ENCODE measurements at places on chromosomes 5 and 9. TPM values are rescaled to one million over a fixed set of nuclear protein-coding genes. Genes with fewer than 3 reads are reported as not detected.

GRCh38 chr9:10700915-10701314 lies 88.1 kb upstream of the PTPRD start:
- DNase-seq, result no peak

GRCh38 chr9:125810161-125810560 lies 63.0 kb downstream of the PBX3 start:
- no peak for DNase-seq

The INVS gene
- 25.1 TPM for polyA plus RNA-seq

The WNK2 gene
- 5.7 TPM for polyA plus RNA-seq

The FOXD1 gene
- polyA plus RNA-seq, result not detected

DNA sequence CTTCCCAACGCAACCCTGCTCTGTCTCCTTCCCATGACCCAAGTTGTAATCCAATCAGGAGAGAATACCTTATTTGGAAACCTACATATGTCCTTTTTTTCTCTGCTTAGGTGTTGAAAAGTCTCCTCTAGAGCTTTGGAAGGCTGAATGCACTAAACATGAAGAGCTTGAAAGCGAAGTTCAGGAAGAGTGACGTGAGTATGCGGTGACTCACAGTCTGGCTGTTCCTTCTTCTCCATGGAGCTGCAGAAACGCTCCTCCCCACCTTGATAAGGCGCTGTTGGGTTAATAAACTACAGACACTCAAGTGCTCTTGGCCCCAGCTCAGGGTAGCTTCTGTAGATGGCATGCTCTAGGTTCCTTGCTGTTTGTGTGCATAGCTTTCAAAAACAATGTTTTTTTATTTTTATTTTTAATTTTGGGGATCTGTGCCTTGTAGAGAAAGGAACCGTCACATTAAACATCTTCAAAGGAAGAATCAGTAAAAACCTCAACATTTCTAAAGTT lies 30.7 kb downstream of the RAI14 start:
- peak; percentile 90 for DNase-seq

- no peak for DNase-seq
These were observed 39.4 kb downstream of the TNFAIP8 start for GRCh38 chr5:119395080-119395836.

DNA sequence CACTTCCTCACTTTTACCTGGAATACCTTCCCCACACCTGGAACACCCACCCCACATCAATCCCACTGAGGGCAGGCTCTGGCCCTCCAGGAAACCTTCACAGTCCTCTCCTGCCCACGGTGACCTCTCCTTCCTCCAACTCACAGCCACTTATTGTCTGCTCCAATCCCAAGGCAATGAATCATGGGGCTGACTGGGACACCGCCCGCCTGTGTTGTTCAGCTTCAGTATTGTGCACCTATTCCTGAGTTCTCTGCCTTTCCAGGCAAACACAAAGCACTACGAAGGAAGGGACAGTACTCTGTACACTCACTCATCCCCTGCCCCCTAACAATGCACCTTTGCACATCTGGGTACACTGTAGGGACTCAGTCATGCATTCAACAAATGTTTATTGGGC lies 7.3 kb downstream of the PCDH1 start:
- DNase-seq, result no peak

GRCh38 chr5:75260708-75261107 lies 24.0 kb upstream of the ANKRD31 start:
- no peak for DNase-seq

The MARCOL gene
- 0.17 TPM for polyA plus RNA-seq

- no peak for DNase-seq
These were observed 66.1 kb downstream of the PTPDC1 start for GRCh38 chr9:94150279-94150828.

DNA sequence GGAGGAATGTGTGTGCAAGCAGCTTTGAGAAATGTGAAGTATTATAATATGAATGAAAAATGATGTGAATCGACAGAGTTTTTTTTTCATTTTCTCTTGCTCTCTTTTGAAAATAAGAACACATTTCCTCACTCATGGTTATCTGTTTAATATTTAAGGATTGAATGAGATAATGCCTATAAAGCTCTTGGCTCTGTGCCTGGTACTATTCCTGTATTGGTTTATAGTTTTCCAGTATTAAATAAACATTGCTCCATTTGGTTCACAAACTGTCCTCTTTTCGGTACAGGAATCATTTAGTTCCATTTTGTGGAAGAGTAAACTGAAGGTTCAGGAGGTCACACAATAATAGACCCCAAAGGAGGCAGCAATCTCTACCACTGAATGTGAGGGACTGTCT lies 1185.5 kb upstream of the WWC1 start:
- DNase-seq, result peak; percentile 3

- DNase-seq, result no peak
These were observed 52.8 kb downstream of the SAXO1 start for GRCh38 chr9:18980189-18980588.

DNA sequence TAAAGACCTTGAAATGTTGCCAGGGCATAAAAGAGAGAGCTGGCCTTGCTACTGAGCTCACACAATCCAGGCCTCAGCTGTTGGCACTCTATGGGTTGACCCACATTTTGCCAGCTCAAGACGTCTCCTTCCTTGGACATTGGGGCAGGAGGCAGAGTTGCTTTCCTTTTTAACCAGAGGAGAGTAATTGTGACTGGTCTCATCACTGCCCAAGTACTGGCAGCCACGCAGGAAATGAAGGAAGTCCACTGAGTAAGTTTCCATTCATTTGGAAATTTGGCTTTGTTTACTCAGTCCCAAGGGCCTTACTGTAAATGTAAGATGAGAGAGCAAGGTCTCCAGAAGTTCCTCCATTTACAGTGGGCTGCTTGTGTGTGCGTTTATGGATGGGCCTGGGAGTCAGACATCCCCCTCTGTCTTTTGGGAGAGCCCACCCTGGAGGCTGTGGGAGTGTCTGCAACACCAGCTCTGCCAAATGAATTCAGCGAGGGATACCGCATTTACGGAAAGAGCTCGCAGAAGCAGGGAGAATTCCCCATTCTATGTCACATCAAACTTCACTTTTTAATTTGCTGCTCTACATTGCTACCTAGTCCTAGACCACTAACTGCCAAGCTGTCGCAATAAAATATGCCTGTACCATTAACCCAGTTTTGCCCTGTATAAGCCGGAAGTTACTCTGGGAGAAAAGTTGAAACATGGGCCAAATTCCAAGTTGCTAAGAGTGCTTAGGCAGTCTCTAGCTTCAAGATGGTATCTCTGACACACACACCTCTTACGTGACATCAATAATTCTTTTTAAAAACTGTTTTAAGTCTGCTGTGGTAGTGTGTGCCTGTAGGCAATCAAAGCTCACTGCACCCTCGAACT lies 24.5 kb upstream of the PDZD2 start:
- DNase-seq, result peak; percentile 18

DNA sequence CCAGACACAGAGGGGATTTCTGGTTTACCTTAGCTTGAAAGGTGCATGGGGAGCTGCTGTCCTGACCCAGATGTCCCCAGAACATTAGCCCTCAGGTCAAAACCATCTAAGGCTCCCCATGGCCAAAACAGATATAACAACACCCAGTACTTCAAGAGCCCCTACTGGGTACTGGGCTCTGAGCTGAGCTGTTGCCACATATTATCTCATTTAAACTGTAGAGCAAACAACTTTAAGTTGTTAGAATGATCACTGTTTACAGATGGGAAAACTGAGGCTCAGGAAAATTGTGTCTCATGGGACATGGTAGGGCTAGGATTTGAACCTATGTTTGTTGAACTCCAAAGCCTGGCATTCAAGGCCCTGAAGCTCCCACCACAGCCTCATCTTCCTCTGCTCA lies 20.6 kb upstream of the SLC25A51 start:
- no peak for DNase-seq

DNA sequence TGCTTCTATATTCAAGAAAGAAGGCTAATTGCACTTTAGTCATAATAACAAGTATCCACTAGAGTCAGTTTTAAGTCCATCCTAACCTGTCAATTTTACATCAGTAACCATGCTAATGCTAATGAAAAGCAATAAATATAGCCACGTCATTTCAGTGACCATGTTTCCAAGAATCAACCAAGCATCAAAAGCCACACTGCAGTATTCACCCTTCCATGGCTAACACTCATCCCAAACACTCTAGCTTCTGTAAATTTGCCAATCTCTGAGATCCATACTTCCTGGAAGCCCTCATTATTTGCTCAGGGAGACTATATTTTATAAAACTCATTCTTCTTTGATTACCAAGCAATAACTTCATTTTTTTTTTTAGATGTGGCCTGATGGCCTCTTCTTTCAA lies 712.0 kb downstream of the CETN3 start:
- no peak for DNase-seq

DNA sequence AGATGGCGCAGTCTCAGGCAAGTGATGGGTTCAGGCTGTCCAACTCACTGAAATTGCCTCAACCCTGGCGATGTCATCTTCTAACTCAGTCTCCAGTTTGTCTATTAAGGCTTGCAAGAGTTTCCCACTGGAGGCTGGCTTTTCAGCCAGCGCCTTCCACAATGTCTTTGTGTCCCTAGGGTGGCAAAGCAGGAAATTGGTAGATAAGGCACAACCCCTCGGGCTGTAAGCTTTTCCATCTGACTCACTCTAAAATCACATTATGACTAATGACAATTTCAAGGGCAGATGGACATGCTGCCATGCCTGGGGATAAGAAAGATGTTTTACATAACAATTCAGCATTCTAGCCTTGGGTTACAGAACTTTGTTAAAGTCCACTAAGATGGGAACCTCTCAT lies 61.9 kb downstream of the MROH2B start:
- DNase-seq, result no peak

GRCh38 chr9:77756449-77756848 lies 108.3 kb upstream of the GNA14 start:
- no peak for DNase-seq

GRCh38 chr5:40043916-40044315 lies 619.1 kb upstream of the DAB2 start:
- DNase-seq, result no peak

The MLANA gene
- polyA plus RNA-seq, result 1.1 TPM

DNA sequence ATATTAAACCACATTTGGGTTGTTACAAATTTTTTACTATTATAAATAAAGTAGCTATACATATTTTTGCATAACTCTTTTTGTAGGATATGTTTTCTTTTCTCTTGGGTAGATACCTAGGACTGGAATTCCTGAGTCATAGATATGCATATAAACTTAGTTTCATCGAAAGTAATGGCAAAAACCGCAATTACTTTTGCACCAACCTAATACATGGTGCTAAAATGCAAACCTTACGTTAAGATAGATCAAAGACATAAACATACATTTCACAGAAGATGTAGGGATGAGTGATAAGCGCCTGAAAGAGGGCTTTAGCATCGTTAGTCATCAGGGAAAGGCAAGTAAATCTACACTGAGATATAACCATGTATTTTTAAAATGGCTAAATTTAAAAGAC lies 178.4 kb upstream of the EFNA5 start:
- no peak for DNase-seq

The MRNIP gene
- polyA plus RNA-seq, result 47.1 TPM

GRCh38 chr5:179378116-179378440 lies 32.8 kb upstream of the ADAMTS2 start:
- DNase-seq, result no peak

DNA sequence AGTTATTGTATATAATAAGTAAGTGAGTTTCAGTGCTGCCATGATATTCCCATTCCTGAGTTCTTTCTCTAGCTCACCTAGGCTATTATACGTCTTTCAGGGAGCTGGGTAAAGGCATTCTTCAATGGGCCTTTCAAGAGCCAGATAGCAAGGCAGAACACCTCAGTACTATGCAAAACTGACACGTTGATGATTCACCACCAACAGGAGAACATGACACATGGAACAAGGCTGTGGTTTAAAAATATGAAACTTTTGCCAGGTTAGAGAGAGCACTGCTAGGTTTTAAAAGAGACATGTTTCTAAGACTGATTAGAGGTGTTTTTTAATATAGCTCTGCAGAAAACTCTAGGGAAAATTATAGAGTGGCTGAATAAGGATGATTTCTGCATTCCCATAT lies 95.9 kb downstream of the UGCG start:
- DNase-seq, result no peak

The HAVCR2 gene
- polyA plus RNA-seq, result 2.3 TPM

- peak; percentile 48 for DNase-seq
These were observed 89.8 kb downstream of the ZNF354C start for GRCh38 chr5:179150011-179150410.

- DNase-seq, result peak; percentile 24
These were observed 26.1 kb downstream of the IDNK start for GRCh38 chr9:83649080-83649479.

DNA sequence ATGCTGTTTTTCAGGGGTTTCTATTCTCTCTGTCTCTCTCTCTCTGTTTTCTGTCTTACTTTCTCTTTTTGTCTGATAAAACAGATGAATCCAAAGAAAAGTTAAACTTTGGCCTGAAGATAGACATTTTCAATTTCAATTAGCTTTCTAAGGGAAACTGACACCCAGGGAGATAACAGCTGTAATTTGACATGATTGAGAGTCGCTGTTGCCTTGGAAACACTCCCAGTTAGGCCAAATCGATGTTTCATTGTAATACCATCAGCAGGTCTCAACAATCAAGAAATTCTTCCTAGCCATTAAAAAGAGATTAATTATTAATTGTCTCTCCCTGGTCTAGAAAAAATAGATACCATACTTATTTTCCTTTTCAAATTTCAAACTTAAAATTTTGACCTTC lies 53.0 kb downstream of the ENTREP1 start:
- no peak for DNase-seq

DNA sequence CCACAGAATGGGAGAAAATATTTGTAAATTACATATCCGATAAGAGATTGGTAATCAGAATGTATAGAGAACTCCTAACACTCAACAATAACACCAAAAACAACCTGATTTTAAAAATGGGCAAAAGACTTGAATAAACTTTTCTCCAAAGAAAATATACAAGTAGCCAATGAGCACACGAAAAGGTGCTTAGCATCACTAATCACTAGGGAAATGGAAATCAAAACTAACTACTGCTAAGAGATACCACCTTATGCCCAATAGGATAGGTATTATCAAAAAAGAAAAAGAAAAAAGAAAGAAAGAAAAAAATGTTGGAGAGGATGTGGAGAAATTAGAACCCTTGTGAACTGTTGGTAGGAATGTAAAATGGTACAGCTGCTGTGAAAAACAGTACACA lies 212.1 kb downstream of the TLR4 start:
- no peak for DNase-seq

GRCh38 chr5:175889910-175890684 lies 18.7 kb downstream of the CPLX2 start:
- DNase-seq, result no peak

The AGXT2 gene
- polyA plus RNA-seq, result 0.55 TPM

DNA sequence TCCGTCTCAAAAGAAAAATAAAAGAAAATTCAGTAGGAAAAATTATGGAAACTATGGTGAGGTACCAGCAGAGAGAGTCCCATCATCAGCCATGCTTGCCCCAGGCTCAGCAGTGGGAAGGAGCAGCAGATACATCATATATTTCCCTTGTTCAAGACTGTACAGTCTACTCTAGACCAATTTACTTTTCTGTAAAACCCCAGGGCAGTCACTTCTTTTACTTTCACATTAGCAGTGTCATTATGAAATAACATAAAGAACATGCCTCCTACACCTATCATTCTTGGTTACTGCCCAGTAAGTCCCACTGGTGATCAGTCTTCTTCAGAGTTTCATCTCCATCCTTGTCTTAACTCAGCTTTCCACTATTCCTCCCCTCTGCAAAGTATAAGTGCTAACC lies 1145.0 kb downstream of the MAT2B start:
- DNase-seq, result no peak

Measured in left lung (tissue), 14 donors.